ENCODE measurements at places on chromosomes 5 and 9. TPM values are rescaled to one million over a fixed set of nuclear protein-coding genes. Genes with fewer than 3 reads are reported as not detected.

- H3K4me3 ChIP-seq: no peak overlapping the region
- H3K36me3 ChIP-seq: peaks cover 7% of the 10 kb centered on the region
- DNase-seq: no peak
Observed at GRCh38 chr5:80668016-80668969, 13.5 kb upstream of the DHFR start.

DNA sequence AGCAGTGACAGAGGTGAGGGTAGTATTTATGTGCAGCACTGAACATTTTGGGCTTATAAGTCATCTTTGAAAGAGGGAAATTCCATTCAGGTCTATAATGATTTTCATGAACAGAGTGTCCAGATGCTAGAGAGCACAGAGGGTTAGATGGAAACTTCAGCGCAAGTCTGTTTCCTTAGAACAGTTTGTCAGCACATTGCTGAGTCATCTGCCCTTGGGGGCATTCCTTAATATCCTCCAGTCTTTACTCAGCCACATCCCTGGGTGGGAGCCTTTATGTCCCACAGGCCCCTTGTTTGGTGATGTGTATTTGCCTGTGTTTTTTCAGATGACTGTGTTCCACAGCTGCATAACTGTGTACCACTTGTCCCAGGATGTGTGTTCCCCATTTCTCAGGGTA, 138.5 kb upstream of the S1PR3 start:
- DNase-seq: peak; percentile 90
- H3K27ac ChIP-seq: no peak overlapping the region
- no peaks in the 10 kb centered on the region for H3K4me1 ChIP-seq

GRCh38 chr5:65481171-65481581, 544 bp downstream of the ADAMTS6 start:
- peaks cover 4% of the 10 kb centered on the region for H3K4me1 ChIP-seq
- DNase-seq: peak; percentile 44
- H3K4me3 ChIP-seq: peak overlapping the region; percentile 84
- no peaks in the 10 kb centered on the region for H3K27me3 ChIP-seq

- DNase-seq: no peak
- no peak overlapping the region for H3K27ac ChIP-seq
- no peaks in the 10 kb centered on the region for H3K4me1 ChIP-seq
- H3K4me3 ChIP-seq: no peak overlapping the region
- no peaks in the 10 kb centered on the region for H3K27me3 ChIP-seq
Observed at GRCh38 chr5:123868881-123869280, 356.9 kb downstream of the CSNK1G3 start.

DNA sequence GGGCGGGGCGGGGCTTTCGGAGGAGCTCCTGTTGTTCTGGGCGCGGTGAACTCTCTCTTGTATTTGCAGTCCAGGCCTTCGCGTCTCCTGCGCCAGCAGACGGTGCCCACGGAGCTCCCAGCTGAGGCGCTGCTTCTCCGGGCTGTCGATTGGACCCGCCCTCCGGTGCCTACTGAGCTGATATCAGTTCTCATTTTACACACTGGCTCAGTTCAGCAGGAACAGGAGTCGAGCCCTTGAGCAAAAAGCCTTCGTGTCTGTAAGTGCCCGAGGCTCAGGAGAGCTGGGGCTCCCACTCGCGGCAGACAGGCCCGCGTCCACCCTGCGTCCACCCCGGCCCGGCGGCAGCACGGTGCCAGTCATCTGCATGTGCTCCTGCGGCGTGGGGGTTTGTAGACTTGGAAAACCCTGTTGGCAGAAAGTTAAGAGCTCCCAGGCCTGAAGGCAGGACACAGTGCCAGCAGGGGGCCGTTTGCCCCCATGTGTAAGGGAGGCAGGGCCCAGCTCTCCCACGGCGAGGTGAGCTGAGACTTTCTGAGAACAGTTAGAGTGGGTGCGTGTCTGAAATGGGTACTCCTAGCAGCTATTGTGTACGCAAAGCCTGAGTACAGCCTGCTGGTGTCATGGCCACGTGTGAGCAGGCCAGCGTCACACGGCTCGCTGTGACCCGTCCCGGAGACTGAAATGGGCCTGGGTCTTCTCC, 231.5 kb downstream of the FANCC start:
- H3K4me3 ChIP-seq: no peak overlapping the region
- no peak for DNase-seq
- H3K36me3 ChIP-seq: peaks cover 48% of the 10 kb centered on the region
- no peaks in the 10 kb centered on the region for H3K27me3 ChIP-seq
- H3K4me1 ChIP-seq: peaks cover 26% of the 10 kb centered on the region

DNA sequence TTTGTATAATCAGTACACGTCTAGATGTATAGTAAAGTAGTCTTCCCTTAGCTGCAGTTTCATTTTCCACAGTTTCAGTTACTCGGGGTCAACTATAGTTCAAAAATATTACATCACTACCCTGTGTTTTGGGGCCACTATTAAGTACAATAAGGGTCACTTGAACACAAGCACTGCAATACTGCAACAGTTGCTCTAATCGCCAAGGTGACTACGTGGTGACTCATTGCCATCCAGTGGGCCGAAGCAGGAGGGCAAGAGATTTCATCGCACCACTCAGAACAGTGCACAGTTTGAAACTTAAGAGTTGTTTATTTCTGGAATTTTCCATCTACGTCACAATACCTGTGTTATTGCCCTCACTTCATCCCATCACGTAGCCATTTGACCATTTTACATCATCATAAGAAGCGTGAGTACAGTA, at the start of gene ARL14EPL:
Gene ARL14EPL, plus strand, starts transcription at position 379 of the 424 bp plus-strand sequence. CDS start 18,994 bp downstream, outside the sequence.
- no peaks in the 10 kb centered on the region for H3K36me3 ChIP-seq
- no peak within 1 kb of the TSS for H3K27ac ChIP-seq

GRCh38 chr5:83589786-83590185, 118.2 kb downstream of the VCAN start:
- no peaks in the 10 kb centered on the region for H3K4me1 ChIP-seq
- no peaks in the 10 kb centered on the region for H3K36me3 ChIP-seq
- no peak overlapping the region for H3K27ac ChIP-seq

Gene ERMP1
- 25.4 TPM for total RNA-seq

Gene CREBRF
- 38.8 TPM for total RNA-seq

Gene C9
- total RNA-seq: under 0.01 TPM

Gene LIX1
- total RNA-seq: not detected

Gene SPAG8
- 1.3 TPM for total RNA-seq

Gene SPINK13
- not detected for total RNA-seq

Gene MYORG
- 0.83 TPM for total RNA-seq

Measured in fibroblast of lung (primary cell).